ENCODE measurements at places on chromosomes 7 and 10.

DNA sequence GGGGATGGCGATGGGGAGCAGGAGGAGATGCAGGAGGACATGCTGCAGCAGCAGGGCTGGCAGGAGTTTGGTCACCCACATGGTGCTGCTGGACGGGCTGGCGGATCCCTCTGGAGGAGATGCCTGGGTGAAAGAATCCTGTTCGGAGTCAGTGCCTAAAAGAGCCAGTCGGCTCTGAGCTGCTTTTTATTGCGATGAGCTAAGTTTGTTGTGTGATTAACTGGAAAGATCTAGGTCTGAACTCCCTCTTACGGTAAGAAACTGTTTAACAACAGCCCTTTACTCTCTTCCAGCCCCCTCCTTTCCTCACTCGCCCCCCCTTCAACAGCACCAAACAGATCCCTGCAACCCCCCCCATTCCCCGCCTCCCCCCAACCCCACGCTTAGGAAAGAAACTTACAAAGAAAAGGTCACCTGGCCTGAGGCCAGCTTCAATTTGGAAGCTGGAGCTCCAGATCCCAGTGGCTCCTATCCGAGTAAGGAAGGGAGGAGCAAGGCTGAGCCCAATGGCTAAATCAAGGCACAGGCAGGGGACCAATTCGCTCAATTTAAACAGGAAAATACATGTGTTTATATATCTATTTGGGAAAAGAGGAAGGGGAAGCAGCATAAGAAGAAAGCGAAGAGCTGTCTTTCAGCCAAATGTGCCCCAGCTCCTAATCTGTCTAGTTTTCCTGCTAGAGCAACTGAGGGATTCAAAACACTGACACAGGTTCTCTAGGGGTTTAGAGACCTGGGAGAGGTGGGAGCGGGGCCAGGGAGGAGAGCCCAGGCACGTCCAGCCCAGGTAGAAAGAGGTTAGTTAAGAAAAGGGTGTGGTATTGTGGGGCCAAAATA, at the start of gene HGF:
Gene HGF, minus strand, starts transcription at position 157 of the 837 bp plus-strand sequence. Its CDS starts 76 bp downstream, at position 81.
- no peak for DNase-seq

GRCh38 chr10:46224414-46224682, 62.4 kb upstream of the ANTXRL start:
- no peak for DNase-seq

- DNase-seq = no peak
Observed at GRCh38 chr10:84523526-84523925, 195.1 kb downstream of the CCSER2 start.

GRCh38 chr10:109934958-109935793, 11.9 kb upstream of the XPNPEP1 start:
- no peak for DNase-seq

DNA sequence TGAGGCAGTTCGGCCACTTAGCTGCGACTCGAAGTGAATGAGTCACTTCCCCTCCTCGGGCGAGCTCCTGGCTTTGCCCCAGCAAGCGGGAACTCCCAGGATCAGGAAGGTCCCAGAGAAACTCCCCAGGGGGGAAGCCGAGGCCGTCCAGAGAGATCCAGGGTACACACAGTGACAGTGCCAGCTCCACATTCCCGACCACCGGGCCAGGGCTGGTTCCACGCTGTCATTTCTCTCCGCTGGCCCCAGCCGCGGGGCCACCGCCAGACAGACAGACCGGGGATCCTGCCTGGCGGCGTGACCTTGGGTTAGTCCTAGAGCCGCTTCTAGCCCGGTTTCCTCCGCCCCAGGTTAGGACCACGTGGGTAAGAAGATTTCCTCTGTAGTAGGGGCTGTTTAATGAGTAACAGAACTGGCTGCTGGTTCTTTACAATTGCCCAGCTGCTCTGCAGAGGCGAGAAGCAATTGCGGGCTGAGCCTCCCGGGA, 463 bp upstream of the UPP1 start:
- DNase-seq = no peak

DNA sequence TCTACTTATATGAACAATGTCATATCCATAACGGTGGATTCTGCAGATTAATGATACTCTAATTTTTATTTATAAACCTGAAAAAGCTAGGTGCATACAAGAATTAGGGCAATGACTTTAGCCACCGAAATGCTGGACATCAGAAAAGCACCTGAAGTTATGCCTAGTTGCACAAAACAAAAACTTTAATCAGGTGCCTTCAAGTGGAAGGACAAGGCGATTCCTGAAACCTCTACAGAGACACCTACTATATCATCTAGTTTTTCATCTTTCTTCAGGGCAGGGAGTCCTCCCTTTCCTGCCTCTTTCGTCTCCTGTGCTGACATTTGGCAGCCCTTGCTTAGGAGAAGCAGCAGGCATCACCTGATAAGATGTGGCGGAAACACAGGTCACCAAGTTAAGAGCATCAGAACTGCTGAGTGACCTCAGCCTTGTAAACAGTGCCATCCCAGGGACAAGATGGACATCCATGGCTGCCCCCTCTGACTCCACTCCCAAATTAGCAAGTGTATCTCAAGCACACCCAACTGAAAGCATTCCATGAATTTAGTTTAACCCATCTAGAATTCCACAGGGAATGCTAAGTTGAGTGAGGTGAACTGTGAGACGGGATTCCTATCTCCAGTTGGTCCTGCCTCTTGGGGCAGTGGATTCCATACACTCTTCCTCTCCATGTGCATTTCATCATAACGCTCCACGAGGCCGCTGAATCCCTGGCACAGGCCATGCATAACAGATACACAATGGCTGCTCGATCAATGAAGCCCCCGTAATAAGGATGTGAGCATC, 5.8 kb downstream of the ITPRIP start:
- no peak for DNase-seq

GRCh38 chr7:148368562-148368961, 222.0 kb upstream of the C7orf33 start:
- no peak for DNase-seq

- DNase-seq = no peak
Observed at GRCh38 chr10:114931072-114931679, 6.8 kb upstream of the TRUB1 start.

DNA sequence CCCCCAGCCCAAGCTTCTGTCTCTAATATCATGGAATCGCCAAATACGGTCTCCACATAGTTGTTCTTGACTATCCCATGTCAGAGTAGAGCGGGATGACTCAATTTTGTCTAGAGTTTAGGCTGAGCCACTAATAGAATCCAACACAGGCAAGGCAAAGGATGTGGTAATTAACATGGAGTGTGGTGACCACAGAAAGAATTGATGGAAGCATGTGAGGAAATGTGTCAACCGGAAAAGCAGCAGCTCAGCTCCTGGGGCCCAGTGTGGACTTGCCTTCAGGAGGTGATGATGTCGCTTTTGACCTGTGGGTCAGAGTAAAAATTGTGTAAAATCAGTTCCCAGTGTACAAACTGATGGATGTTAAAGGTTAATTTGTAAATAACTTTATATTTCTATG, 139.3 kb upstream of the KLF6 start:
- no peak for DNase-seq

DNA sequence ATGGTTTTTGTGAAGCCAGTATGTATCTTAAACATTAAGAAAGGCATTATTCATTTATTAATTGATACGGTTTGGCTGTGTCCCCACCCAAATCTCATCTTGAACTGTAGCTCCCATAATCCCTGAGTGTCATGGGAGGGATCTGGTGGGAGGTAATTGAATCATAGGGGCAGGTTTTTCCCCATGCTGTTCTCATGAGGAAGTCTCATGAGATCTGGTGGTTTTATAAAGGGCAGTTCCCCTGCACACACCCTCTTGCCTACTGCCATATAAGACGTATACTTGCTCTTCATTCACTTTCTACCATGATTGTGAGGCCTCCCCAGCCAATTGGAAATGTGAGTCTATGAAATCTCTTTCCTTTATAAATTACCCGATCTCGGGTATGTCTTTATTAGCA, 28.1 kb downstream of the OTUD1 start:
- DNase-seq = no peak

DNA sequence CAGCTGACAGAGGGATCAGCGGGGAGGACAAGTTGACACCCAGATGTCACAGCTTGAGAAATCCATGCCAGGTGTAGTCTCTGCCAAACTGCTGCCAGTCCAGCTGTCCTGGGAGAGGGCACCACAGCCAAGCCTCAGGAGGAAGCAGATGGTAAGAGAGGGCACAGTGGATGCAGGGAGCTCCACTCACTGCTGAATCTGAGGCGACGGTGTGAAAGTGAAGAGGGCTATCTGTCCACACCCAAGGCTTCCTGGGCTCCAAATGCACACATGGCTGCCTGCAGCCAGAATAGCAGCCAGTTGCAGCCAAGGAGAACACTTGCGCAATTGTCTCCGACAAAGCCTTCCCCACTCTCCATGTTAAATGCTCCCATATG, 502.4 kb downstream of the GRID1 start:
- no peak for DNase-seq

DNA sequence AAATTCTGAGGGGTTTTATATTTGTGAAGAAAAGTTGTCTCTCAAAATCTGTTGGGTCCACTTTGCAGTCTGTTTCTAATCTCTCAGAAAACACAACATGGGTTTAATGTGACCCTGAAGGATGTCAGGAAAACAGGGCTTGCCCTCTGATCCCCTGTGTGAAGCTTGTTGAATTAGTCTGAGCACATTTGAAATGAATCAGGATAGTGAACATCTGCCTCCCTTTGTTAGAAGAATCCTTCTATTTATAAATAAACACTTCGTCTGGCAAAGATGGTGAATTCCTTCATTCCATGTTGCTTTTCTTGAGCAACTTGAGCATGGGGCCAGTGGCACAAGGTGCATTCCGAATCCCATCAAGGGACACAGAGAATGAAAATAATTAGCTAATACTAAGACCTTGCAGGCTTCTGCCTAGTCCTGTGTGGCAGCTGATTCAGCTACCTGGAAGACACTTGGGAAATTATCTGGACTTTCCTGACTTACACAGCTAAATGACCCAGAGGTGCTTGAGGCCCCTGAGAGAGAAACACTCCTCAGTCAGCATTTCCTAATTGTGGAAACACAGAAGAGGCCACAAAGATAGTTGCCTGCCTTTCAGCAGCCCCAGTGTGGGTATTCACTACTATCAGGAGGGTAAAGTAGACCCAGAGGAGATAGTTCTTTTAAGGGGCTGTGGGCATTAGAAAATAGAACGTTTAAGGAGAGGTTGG, 305.5 kb downstream of the C7orf25 start:
- no peak for DNase-seq

- no peak for DNase-seq
Observed at GRCh38 chr7:187227-187927, 5.0 kb upstream of the FAM20C start.

DNA sequence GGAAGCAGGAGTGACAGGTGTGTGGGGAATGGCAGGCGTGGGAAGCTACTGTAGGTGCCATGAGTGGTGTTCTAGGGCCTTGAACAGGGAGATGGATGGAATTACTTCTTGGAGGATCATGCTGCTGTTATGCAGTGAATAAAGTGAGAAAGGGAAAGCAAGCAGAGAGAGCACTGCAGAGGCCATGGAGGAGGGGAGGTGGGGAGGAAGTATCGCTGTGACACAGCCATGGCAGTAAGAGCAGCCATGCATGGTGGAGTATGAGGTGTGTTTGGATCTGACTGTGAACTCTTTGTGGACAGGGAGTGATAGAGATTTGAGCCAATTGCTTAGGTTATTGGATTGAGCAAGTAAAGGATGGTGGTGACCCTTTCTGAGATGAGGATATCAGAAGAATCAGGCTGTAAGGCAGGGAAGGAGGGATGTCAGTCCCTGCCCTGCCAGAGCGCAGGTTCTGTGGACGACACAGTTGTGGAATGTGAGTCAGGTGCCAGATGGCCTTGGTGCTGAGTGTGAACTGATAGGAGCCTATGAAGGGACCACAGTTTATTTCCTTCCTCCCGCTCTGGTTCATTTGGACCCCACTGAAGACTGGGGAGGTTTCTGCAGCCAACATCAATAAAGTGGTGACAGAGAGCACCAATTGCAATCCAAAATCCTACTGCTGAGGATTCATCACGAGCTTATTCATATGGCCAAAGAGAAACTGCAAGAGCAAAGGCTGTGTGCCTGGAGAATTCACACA, 105.5 kb upstream of the TMEM72 start:
- no peak for DNase-seq

GRCh38 chr10:88289342-88289741, 293.8 kb downstream of the RNLS start:
- DNase-seq = no peak

DNA sequence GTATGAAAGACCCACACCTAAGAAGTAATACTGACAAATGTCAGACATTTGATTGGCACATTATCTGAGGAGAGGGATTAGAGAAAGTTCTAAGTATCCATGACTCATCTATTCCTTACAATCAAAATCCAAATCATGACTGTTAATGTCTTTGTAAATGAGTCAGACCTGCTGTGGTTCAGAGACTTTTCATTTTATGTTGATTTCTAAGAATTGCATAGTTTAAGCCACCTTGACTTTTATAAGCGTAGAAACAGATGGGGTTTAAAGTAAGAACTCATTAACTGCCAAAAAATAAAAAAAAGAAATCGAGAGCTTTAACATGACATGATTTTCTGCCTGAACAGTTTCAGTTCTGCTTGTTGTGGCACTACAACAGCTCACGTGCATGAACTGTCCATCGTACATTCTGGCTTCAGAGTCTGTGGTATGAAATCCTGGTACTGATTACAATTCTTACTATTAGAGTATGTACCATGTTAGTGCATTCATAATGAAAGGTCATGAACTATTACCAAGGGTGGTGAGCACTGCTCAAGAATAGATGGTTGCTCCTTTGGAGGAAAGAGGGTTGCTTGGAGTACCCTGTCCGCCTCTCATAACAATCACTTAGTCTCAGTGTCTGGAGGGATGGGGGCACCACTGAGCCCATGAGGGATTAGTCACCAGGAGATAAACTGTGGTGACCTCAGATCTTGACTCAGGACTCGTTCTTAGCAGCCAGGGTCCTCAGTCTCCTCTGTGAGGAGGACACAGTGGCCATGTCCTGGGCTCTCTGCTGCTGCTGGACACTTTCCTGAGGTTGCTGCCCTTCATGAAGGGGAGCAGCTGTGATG, 42.2 kb downstream of the ACSM6 start:
- DNase-seq = no peak

- DNase-seq = no peak
Observed at GRCh38 chr10:97490592-97490991, 7.6 kb downstream of the MMS19 start.

GRCh38 chr7:67854221-67855178, 857.9 kb downstream of the TYW1 start:
- no peak for DNase-seq

- no peak for DNase-seq
Observed at GRCh38 chr7:28178599-28178998, 2.0 kb downstream of the JAZF1 start.

- DNase-seq = no peak
Observed at GRCh38 chr10:30877111-30877510, 154.6 kb downstream of the ZNF438 start.
